T-helper 17 cell (primary cell): ENCODE measurements at places on chromosomes 1 and 21. TPM values are rescaled to one million over a fixed set of nuclear protein-coding genes. Genes with fewer than 3 reads are reported as not detected.

RNF220 gene
- 84.8 TPM for total RNA-seq

CD101 gene
- 1.9 TPM for total RNA-seq

RNPC3 gene
- total RNA-seq = 53.9 TPM

FOXD2 gene
- 0.44 TPM for total RNA-seq

MRPL24 gene
- 25.1 TPM for total RNA-seq

PRELP gene
- not detected for total RNA-seq

AMY1A gene
- total RNA-seq = not detected

FAM131C gene
- not detected for total RNA-seq

CFHR2 gene
- total RNA-seq = not detected

PWP2 gene
- 28.7 TPM for total RNA-seq

PBX1 gene
- total RNA-seq = 16.6 TPM

INSRR gene
- total RNA-seq = not detected

SLAMF7 gene
- 3.1 TPM for total RNA-seq

CD48 gene
- total RNA-seq = 386 TPM

MX2 gene
- 86.4 TPM for total RNA-seq

LMOD1 gene
- not detected for total RNA-seq

CPT2 gene
- 9.2 TPM for total RNA-seq

CD84 gene
- 71.6 TPM for total RNA-seq

CLDN8 gene
- not detected for total RNA-seq

RGS16 gene
- total RNA-seq = 23.4 TPM

PCBP3 gene
- 0.91 TPM for total RNA-seq

KLHDC8A gene
- total RNA-seq = not detected

KMO gene
- 1.5 TPM for total RNA-seq

S100A3 gene
- not detected for total RNA-seq

NR5A2 gene
- not detected for total RNA-seq

OXCT2 gene
- total RNA-seq = 0.70 TPM

CTSS gene
- 139 TPM for total RNA-seq

LCE1F gene
- total RNA-seq = not detected

SERPINC1 gene
- total RNA-seq = not detected

LCE2C gene
- total RNA-seq = not detected

CRYBG2 gene
- total RNA-seq = 1.2 TPM

HS2ST1 gene
- 11.7 TPM for total RNA-seq

CLCA4 gene
- not detected for total RNA-seq

S100A7A gene
- total RNA-seq = not detected

LTN1 gene
- total RNA-seq = 30.0 TPM

FAM163A gene
- total RNA-seq = 0.10 TPM

PDE9A gene
- total RNA-seq = 4.9 TPM

OR2T35 gene
- total RNA-seq = not detected
